ENCODE measurements at places on chromosomes 4 and X.

DNA sequence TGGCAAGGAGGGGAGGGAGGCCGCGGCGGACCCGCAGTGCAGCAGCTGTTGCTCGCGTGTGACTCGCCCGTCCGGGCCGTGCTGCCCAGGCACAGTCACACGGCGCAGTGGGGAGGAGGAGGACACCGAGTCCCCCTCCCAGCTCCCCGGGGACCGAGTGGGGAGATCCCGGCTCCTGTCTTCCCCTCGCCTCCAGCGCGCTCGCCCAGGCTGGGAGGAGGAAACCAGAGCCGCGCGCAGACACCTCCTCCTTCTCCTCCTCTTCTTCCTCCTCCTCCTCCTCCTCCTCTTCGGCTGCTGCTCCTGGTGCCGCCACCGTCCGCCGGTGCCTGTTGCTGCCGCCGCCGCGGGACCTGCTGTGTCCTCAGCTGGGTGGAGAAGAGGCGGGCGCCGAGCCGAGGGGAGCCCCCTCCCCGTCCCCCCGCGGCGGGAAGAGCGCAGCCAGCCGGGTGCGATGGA, at the start of gene TBC1D1:
TBC1D1 (plus strand) TSS at position 284 of the 459 bp plus-strand sequence. CDS start 11,012 bp downstream, outside the sequence.
- peak; percentile 57 for DNase-seq

GRCh38 chrX:15785176-15785750, 5.0 kb upstream of the ZRSR2 start:
- DNase-seq: no peak

DNA sequence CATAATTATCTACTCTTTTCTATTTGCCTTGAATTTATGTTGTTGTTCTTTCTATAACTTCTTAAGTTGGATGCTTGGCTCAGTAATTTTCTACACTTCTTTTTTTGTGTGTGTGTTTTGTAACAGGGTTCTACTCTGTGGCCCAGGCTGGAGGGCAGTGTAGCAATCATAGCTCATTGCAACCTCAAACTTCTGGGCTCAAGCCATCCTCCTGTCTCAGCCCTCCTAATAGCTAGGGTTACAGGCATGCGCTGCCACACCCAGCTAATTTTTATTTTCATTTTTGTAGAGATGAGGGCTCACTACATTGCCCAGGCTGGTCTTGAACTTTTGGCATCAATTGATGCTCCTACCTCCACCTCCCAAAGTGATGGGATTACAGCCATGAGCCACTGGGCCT, 20.7 kb upstream of the UCHL1 start:
- no peak for DNase-seq

GRCh38 chr4:145484225-145484846, 2.7 kb downstream of the SMAD1 start:
- DNase-seq: no peak

DNA sequence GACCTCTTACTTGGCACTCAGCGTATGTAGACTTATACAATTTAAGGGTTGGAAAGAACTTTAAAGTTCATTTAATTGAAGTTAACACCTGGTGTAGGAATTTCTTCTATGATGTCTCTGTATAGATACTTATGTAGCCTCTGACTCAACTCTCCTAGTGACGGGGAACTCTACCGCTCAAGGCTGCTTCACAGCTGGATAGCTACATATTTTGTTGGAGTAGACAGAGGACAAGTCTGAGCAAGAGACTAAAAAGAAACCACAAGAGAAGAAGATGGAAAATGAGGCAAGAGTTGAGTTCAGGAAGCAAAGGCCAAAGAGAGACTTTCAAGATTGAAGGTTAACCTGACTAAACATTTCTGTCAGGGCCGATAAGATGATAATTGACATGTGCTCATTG, 52.6 kb downstream of the GPR50 start:
- no peak for DNase-seq

- DNase-seq: no peak
These were observed 38.1 kb upstream of the ATXN3L start for GRCh38 chrX:13357925-13358324.

DNA sequence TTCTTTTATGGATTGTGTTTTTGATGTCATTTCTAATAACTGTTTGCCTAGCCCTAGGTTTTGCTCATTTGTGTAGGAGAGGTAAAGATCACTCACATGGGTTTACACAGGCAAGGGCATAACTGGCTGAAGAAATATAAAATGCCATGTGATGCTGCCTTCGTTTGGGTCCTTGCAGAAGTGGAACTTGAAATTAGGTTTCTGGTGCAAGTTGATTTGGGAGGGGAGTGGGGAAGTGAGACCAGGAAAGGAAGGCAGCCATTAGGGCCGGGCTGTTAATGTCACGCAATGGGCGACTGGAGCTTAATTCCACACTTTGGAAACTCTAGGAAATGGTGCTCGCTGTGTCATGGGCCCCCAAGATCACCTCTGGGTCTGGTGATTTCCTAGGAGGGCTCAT, 14.5 kb downstream of the CLCN4 start:
- no peak for DNase-seq

DNA sequence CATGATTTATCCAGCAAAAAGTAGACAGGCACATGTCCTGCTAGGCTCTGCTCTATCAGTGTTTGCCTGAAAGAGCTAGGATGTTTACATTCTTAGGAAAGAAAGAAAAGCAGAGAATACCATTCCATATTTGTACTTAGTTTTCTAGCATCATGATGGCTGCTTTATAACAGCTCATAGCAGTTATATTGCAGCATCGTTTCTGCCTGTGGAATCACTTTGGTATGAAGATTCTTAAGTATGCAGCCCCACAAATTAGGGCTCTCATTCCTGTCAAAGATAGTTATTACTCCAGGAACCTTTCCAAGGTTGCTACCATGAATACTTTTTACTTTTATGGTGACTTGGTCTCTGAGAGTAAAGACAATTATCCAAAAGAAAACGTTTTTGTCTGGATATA, 119.0 kb upstream of the MYOZ2 start:
- DNase-seq: no peak

Data from CD4-positive, alpha-beta T cell treated with Interleukin-12 subunit alpha and Interleukin-12 subunit beta, for 1 hour (primary cell).